ENCODE measurements at places on chromosomes 2 and 18.

- DNase-seq: no peak
Observed at GRCh38 chr18:74715306-74715705, 117.6 kb downstream of the ZNF407 start.

DNA sequence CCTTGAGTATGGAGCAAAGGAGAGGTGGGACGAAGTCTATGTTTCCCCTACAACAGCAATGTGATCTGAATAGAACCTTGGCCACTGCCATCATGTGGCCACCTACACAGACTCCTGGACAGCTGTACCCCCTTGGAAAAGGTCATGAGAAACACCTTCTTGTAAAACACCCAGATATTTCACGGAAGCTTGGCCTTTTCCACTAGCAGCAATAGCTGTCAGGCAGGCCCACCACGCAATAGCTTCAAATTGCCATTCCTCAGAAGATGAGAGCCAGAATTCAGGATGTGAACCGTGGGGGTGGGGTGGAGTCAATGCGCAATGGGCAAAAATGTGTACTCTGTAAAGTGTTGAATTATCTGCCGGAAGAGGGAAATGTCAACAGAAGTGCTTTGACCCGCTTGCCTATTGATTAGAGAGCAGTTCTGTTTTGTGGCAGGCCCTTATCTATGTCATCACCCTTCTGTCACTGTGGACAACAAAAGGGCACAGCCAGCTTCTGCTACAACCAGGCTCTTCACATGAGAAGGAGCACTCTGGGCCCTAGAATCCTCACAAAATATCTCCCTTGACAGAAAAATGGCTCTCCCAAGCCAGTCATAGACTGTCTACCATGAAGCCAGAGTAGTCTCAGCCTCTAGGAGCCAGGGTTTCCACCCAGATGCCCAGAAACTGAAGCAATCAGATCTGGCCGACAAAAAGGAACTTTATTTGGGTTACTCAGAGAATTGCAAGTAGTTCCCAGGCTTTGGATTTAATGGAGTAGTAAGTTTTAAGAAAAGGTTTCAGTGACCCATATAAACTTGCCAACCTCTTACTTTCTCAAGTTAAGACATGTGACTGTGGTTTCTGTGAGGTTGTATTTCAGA, 9.5 kb downstream of the INPP1 start:
- no peak for DNase-seq

- DNase-seq: no peak
Observed at GRCh38 chr2:229920011-229920641, 1.7 kb downstream of the TRIP12 start.

GRCh38 chr2:179741317-179741716, 120.1 kb downstream of the ZNF385B start:
- no peak for DNase-seq

- DNase-seq: no peak
Observed at GRCh38 chr2:200447139-200447855, 62.6 kb downstream of the KCTD18 start.

DNA sequence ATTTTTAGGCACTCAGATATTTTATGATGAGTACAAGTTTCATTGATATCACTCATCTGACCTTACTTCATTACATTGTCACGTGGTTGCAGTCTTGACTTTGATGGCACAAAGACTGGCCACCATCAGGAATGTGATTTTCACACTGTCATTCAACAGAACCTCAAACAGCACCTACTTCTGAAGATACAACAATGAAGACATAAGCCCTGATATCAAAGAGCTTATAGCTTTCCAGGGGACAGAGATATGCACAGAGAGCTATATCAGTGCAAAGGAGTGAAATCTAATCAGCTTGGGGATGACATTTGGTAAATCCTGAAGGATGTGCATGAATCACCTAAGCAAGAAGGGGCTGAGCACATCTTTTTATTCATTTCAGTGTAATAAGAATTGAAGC, 72.3 kb downstream of the MEP1B start:
- DNase-seq: no peak

DNA sequence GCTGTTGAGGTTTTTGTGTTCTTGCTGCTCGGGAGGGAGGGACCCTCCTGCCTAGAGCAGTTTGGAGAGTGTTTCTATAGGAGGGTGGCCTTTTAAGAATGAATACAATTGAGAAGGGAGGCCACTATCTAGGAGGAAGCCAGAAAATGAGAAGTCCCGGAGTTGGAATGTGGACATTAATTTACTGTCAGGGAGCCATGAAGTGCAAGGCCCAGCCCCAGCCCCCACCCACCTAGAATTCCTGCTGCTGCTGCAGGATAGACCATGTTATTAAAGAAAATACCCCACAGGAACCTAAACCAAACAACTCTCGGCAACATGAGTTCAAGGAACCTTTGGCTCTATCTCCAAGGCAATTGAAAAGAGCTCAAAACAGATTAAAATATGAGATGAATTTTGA, 46.0 kb downstream of the ZBTB7C start:
- DNase-seq: no peak

DNA sequence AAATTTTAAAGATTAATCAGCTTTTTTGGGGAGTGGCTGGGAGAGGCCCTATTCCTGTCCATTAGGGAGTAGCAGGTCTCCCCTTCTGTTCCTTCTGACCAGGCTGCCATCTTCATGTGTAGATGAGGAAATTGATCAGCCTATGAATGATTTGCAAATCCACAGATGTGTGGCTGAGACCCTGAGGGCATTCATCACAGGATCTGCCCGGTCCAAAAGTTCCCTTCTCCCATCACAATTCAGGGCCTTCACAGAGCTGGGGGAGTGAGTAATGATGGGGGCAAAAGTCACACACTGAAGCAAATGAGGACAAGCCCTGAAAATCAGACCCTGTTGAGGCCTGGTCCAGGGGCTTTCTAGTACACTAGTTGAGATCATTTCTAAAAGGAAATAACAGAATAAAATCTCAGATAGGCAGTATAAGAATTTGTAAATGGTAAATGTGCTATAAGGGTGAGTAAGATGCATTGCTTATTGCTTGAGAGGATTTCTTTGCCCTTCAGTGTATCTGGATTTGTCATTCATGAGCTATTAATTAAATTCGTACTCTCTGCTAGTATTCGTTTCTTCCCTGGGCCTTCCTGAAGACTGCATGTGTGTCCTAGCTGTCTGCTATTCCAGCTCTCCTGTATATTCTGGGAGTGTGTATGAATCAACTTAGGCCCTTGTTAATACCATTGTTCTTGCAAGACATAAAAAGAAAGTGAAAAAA, 53.2 kb downstream of the SETBP1 start:
- DNase-seq: no peak

DNA sequence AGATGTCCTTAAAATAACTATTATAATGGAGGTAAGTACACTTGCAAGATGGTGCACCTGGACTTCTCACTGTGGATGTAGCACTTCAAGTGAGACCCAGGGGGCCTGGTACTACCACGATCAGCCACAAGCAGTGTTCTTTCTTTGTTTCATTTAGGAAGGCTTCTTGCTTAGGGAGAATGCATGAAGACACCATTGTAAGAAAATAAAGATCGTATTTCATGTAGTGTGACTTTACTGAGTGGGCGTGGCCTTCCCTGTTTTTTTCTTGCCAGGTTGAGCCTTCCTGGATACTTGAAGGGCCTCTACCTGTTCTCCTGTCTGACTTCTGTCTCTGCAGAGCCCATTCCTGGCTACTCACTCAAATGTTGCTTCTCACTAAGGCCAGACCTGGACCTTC, 615.6 kb upstream of the SOX11 start:
- no peak for DNase-seq

- no peak for DNase-seq
Observed at GRCh38 chr2:136310005-136310495, 192.1 kb upstream of the CXCR4 start.

- no peak for DNase-seq
Observed at GRCh38 chr2:94982675-94983074, 42.8 kb upstream of the MAL start.

DNA sequence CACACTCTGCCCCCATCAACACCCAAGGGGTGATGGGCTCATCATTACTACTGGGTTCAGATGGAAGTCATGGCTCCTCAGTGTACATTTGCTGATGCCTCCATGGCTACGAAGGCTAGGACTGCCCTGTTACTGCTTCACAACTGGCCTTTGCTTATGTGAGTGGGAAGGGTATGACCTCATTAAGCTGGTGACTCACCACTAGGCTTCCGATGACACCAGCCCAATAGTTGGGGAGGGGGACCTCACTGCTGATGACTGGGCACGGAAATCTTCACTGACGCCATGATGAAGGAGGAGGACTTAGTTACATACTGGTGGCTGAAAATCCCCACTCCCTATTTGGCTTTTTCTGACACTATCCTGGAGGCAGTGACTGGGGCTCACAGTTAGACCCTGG, 263.2 kb downstream of the CMPK2 start:
- no peak for DNase-seq

DNA sequence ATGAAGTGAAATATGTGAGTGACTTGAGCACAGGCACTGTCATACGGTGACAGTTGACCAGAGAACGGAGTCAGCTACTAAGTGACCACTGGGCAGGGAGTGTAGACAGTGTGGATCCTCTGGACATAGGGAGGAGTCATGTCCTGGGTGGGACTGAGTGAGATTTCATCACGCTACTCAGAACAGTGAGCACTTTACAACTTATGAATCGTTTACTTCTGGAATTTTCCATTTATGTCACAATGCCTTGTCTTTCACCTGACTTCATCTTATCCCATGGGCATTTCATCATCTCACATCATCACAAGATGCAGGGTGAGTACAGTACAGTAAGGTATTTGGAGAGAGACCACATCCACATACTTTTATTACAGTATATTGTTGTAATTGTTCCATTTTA, 29.0 kb downstream of the PTPRM start:
- no peak for DNase-seq

DNA sequence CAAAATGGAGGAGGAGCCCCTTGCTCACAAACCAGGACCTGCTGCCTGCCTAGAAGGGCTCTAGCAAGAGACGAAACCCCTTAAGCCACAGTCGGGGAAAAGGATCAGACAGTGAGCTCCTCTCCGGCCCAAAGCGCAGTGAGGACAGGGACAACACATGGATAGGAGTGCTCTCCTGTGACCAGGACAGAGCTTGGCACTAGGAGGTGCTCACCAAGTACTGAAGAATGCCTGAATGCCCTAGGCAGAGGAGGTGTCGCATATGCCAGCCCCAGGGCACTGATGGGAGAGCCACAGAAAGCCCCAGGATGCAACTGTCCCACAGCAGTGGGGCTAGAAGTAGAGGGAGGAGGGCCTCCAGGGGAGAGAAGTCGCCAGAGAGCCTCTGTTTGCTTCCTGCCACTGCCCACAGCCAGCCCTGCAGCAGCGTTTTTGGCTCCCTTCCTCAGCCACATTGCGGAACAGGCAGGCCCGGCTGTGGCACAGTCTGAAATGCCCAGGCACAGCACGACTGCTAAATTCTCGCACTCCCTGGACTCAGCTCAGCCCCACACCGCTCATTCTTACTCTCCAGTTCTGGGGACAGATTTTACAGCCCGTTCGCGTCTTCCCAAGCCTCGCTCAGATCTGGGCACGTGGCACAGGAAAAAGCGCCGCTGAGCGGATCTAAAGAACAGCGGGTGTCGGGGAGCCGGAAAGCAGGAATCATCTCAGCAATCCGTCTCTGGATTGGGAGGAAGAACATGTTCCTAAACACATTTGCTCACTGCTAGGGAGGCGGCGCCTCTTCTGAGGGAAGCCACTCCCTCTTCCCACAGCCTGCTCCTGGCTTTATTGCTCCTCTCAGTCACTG, 98.7 kb upstream of the POU3F3 start:
- DNase-seq: no peak

GRCh38 chr2:10122500-10123280, at the start of gene RRM2:
TSS of gene RRM2 (plus strand) at chr2:10122739. CDS start at chr2:10122799, 60 bp downstream.
- peak; percentile 98 for DNase-seq

DNA sequence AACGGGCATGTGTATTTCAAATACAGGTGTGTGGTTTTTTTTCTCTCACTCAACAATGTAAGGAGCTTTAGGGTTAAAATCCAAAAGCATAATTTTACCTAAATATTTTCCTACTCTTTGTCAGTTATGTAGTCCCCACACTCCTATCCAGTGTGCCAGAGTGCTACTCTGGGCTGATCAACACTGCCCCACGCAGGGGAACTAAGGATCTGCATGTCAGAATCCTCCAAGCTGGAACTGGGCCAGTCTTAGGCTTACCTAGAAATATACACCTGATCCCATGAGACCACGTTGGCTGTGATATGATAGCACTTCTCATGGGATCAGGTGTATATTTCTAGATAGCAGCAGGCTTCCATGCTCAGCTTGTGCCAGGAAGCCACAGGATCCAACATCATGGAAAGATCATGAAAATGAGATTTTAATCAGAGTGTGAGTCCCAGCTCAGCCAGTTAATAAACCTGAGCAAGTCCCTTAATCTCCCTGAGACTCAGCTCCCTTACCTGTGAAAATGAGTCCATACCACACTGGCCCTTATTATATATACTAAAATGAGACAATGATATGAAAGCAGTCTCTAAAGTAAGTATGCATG, 29.7 kb downstream of the CCDC141 start:
- DNase-seq: no peak

GRCh38 chr2:108965540-108966289, 23.3 kb downstream of the EDAR start:
- DNase-seq: no peak

DNA sequence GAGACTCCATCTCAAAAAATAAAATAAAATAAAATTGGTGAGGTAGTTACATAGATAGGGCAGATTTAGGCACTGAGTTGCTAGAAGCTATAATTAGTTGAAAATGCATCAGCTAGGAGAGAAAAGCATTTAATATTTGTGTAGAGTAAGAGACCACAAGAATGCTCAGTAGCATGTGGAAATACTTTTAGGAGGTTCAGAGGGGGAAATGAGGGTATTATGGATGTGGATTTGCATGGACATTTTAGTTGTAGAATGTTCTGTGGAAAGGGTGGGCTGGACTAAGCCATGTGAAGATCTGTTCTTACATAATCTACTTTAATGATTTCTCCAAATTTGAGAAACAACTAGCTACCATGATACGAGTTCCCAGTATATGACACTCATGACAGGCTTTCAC, 95.5 kb downstream of the ATP9B start:
- DNase-seq: no peak

GRCh38 chr2:61463769-61464475, 7.0 kb downstream of the USP34 start:
- no peak for DNase-seq

- DNase-seq: no peak
Observed at GRCh38 chr2:37026050-37026449, 58.1 kb downstream of the HEATR5B start.

DNA sequence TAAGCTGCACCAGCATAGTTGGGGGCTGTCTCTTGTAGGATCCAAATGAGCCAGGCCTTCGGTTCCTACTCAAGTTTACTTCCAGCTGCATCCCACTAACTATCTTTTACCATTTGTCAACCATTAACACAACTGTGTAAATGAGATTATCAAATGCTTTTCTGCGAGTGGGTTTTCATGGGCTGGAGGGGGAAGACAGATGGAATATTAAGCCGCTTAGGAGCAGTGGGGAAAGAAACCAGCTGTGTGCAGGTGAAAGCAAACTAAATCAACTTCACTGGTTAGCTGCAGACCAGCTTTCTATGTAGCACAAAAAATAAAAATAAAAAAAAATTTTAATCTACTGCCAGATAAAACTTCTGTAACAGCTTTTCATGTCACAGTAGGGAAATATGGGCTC, 307.3 kb upstream of the FBXO11 start:
- no peak for DNase-seq

- DNase-seq: no peak
Observed at GRCh38 chr2:54240515-54241469, 15.2 kb downstream of the TSPYL6 start.

Data from RWPE2 (cell line).